MM.1S (cell line): ENCODE measurements at places on chromosomes 2 and 18.

DNA sequence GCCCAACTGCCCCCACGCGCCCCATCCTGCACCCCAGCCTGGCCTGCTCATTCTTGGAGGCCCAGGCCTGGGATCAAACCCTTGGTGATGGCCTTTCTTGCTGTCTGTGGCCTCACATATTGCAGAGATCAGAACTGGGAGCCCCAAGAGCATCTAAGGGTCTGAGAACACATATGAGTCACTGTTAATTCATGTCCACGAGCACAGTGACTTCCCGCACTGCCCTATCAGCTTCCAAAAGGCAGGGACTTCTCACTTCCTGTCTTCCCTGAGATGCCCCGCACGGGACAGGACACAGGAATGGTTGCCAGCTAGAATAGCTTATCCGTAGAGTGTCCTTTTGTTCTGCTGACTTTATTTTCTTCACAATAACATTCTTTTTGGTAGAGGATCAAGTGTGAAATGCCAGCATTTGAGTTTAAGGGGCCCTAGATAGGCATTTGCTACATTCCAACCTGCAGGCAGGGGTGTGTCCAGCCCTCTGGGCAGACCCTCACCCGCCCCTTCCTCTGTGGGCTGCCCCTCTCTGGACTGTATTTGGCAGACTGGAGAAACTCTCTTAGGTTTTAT lies 21.1 kb upstream of the CELF4 start:
- no peak overlapping the region for H3K27ac ChIP-seq
- no peaks in the 10 kb centered on the region for H3K4me1 ChIP-seq
- H3K4me3 ChIP-seq: no peak overlapping the region
- no peak for DNase-seq

GRCh38 chr2:16103614-16104314 lies 163.4 kb downstream of the MYCN start:
- H3K36me3 ChIP-seq: no peaks in the 10 kb centered on the region
- DNase-seq: no peak
- H3K27me3 ChIP-seq: no peaks in the 10 kb centered on the region
- H3K4me3 ChIP-seq: no peak overlapping the region
- no peak overlapping the region for H3K27ac ChIP-seq

GRCh38 chr2:152924722-152925121 lies 206.3 kb downstream of the ARL6IP6 start:
- H3K4me3 ChIP-seq: no peak overlapping the region
- H3K4me1 ChIP-seq: 0 out of 2 replicates have a peak, but pooled peaks cover 5% of the 10 kb centered on the region
- H3K27me3 ChIP-seq: no peaks in the 10 kb centered on the region
- no peaks in the 10 kb centered on the region for H3K36me3 ChIP-seq

GRCh38 chr2:70767699-70768589 lies at the start of gene ADD2:
Gene ADD2, minus strand, starts transcription at chr2:70768200. Its CDS starts 61,792 bp downstream, at chr2:70706408.
- peak; percentile 66 for DNase-seq
- no peak within 1 kb of the TSS; the same call in 1 of the 2 replicates for H3K27ac ChIP-seq
- H3K36me3 ChIP-seq: no peaks in the 10 kb centered on the region
- H3K4me3 ChIP-seq: peak within 1 kb of the TSS; percentile 86

DNA sequence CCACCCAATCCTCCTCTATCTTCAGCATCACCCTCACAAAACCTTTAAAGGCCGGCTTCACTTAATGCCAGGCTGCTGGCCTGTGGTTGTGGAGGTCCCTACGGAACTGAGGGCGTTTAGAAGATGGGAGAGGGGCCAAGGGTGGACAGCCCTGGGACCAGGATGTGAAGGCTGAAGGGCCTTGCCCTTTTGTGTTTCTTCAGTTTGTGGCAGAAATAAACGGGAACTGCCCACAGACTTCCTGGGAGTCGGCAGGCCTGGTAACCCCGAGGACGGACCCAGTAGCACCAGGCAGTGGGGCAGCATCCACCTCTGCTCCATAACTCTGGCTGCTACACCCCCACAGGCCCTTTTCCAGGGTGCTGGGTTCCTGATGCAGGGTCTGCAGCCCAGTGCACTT lies 51.3 kb downstream of the LYPD1 start:
- no peak overlapping the region for H3K4me3 ChIP-seq
- no peaks in the 10 kb centered on the region for H3K27me3 ChIP-seq
- H3K36me3 ChIP-seq: no peaks in the 10 kb centered on the region
- DNase-seq: no peak
- no peak overlapping the region for H3K27ac ChIP-seq

GRCh38 chr2:115194623-115195022 lies 752.2 kb downstream of the DPP10 start:
- H3K27me3 ChIP-seq: no peaks in the 10 kb centered on the region
- H3K36me3 ChIP-seq: no peaks in the 10 kb centered on the region
- H3K4me3 ChIP-seq: no peak overlapping the region
- DNase-seq: no peak

DNA sequence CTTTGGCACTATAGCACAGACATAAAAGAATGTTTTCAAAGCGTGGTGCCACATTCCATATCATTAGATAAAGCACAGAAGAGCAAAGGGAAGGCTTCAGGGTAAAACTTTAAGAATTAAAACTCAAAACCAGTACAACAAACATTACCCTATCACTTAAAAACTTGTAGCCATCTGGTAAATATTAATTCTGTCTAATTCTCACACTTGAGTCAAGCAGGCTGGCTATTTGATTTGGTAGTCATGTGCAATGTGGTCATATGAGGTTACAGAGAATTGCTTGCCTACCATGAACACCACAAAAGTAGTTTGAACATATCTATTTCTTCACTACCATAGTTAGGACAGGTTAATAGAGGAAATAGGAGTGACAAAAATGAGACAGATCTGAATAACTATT lies 244.9 kb downstream of the IRS1 start:
- H3K4me1 ChIP-seq: no peaks in the 10 kb centered on the region
- no peak overlapping the region for H3K4me3 ChIP-seq
- no peaks in the 10 kb centered on the region for H3K36me3 ChIP-seq
- no peaks in the 10 kb centered on the region for H3K27me3 ChIP-seq
- no peak for DNase-seq
- H3K27ac ChIP-seq: no peak overlapping the region

GRCh38 chr2:132496555-132496954 lies 80.0 kb downstream of the GPR39 start:
- no peak overlapping the region for H3K4me3 ChIP-seq
- DNase-seq: no peak
- H3K4me1 ChIP-seq: peaks cover 8% of the 10 kb centered on the region; the same call in 1 of the 2 replicates
- no peaks in the 10 kb centered on the region for H3K27me3 ChIP-seq
- H3K36me3 ChIP-seq: no peaks in the 10 kb centered on the region
- no peak overlapping the region for H3K27ac ChIP-seq

DNA sequence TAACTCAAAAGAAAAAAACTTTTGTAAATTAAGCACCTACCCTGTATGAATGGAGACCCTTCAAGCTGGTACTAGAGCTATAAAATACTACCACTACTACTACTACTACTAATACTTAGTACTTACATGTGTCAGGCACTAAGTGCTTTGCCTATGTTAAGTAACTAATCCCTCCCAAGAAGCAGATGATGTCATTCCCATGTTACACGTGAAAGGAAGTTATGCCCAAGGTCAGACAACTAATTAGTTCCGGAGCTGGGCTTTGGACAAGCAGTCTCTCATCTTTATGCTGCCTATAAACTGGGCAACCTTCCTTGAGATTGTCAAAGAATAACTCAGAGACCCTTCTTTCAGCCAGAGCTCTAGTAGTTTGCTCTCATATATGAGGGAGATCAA lies 13.9 kb upstream of the ATP6V1B1 start:
- no peaks in the 10 kb centered on the region for H3K4me1 ChIP-seq
- no peak overlapping the region for H3K27ac ChIP-seq
- DNase-seq: no peak
- H3K4me3 ChIP-seq: no peak overlapping the region

GRCh38 chr2:133062931-133063665 lies 393.1 kb upstream of the LYPD1 start:
- H3K27me3 ChIP-seq: no peaks in the 10 kb centered on the region
- no peaks in the 10 kb centered on the region for H3K4me1 ChIP-seq
- no peak overlapping the region for H3K27ac ChIP-seq
- no peaks in the 10 kb centered on the region for H3K36me3 ChIP-seq
- no peak for DNase-seq

GRCh38 chr2:237996021-237996593 lies 29.3 kb downstream of the UBE2F start:
- H3K27ac ChIP-seq: no peak overlapping the region
- no peaks in the 10 kb centered on the region for H3K27me3 ChIP-seq
- H3K36me3 ChIP-seq: no peaks in the 10 kb centered on the region
- H3K4me3 ChIP-seq: no peak overlapping the region
- no peak for DNase-seq

- no peaks in the 10 kb centered on the region for H3K4me1 ChIP-seq
- H3K27ac ChIP-seq: no peak overlapping the region
- no peak overlapping the region for H3K4me3 ChIP-seq
- no peak for DNase-seq
These were observed 374.7 kb downstream of the TNS1 start for GRCh38 chr2:217628061-217628460.

GRCh38 chr2:40230707-40231432 lies 221.0 kb downstream of the SLC8A1 start:
- H3K4me1 ChIP-seq: no peaks in the 10 kb centered on the region
- no peak overlapping the region for H3K27ac ChIP-seq
- no peaks in the 10 kb centered on the region for H3K36me3 ChIP-seq
- no peak for DNase-seq
- H3K27me3 ChIP-seq: no peaks in the 10 kb centered on the region

DNA sequence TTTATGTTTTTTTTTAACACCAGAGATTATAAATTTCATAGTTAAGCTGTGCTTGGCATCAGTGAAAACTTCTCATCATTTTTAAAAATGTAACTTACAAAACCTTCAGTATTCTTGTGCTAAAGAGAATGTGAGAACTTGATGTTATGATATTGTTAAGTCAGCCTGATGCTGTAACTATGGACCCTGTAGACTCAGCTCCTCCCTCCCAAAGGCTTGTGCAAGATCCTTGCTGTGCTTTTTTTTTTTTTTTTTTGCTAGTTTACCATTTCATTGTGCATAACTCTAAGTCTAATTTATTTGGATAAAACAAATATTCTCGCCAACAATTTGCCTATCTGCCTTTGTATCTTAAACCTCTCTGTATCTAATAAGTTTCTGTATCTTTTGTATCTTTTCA lies 12.9 kb upstream of the TFPI start:
- H3K27ac ChIP-seq: no peak overlapping the region
- H3K4me1 ChIP-seq: no peaks in the 10 kb centered on the region
- no peak overlapping the region for H3K4me3 ChIP-seq
- no peaks in the 10 kb centered on the region for H3K27me3 ChIP-seq

DNA sequence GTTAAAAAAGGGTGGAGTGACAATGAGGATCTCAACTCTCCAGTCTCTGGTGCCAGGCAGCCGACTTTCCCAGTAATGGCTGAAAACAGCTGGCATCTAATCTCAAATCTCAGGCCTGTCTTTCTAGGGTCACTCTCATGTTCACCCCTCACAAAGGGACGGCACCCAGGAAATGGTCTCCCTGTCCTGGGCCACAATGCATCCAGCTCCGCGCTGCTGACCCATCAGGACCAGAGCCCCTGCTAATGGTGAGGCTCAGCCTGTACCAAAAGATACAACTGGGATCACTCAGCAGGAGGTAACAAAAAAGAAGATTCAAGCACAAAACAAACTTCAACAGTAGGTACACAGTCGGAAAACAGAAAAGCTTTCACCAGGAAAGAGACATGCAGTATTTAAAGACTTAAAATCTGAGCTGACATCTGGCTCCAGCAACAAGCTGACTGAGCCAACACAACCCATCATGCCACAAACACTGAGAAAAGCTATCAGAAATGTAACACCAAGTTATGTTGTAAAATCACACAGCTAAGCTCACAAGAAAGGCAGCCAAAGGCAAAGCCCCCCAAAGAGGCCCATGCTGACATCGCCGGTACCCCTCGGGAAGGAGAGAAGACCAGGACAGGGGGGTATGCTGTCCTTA lies 13.6 kb upstream of the KIDINS220 start:
- no peaks in the 10 kb centered on the region for H3K27me3 ChIP-seq
- no peak overlapping the region for H3K27ac ChIP-seq
- no peaks in the 10 kb centered on the region for H3K36me3 ChIP-seq
- H3K4me1 ChIP-seq: no peaks in the 10 kb centered on the region

DNA sequence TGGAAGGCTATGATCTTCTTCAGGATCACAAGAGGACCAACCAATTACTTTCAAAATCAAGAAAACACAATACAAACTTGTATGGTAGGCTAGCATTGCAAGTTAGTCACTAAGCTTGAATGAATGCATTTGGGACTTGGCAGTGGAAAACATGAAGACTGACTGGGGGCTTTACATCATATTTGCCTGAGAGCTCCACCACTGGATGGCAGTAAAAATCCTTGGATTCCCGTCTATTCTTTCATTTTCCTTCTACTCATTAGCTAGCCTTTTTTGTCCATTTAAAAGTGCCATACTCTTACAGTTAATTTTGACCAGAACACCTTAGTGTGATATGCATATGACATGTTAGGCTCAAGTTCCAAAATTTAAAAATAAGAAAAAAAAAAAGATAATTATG lies 63.5 kb upstream of the RASGRP3 start:
- no peak overlapping the region for H3K4me3 ChIP-seq
- no peaks in the 10 kb centered on the region for H3K4me1 ChIP-seq
- no peaks in the 10 kb centered on the region for H3K36me3 ChIP-seq
- no peak for DNase-seq
- H3K27me3 ChIP-seq: no peaks in the 10 kb centered on the region

DNA sequence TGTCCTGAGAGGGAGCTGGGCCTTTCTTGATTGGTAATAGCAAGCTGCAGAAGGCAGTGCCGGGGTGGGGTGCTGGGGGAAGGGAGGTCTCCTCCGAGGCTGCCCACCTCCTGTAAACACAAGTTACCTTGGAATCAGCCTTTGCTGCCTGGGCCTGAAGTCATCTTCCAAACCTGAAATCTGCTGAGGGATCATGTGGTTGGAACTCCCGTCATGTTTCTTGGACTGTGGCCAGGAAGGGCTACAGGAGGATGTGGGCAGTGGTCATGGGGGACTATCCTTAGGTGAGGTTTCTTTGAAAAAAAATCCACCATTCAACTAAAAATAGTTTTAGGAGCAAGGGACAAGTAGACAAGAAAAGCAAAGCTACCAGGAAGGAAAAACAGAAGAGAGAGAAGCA lies 74.2 kb downstream of the CDK15 start:
- DNase-seq: no peak
- no peaks in the 10 kb centered on the region for H3K36me3 ChIP-seq
- no peaks in the 10 kb centered on the region for H3K27me3 ChIP-seq
- H3K4me3 ChIP-seq: no peak overlapping the region

GRCh38 chr2:38497670-38498037 lies 105.1 kb downstream of the HNRNPLL start:
- no peak for DNase-seq
- H3K36me3 ChIP-seq: no peaks in the 10 kb centered on the region
- no peak overlapping the region for H3K27ac ChIP-seq
- H3K4me1 ChIP-seq: no peaks in the 10 kb centered on the region
- H3K27me3 ChIP-seq: no peaks in the 10 kb centered on the region

DNA sequence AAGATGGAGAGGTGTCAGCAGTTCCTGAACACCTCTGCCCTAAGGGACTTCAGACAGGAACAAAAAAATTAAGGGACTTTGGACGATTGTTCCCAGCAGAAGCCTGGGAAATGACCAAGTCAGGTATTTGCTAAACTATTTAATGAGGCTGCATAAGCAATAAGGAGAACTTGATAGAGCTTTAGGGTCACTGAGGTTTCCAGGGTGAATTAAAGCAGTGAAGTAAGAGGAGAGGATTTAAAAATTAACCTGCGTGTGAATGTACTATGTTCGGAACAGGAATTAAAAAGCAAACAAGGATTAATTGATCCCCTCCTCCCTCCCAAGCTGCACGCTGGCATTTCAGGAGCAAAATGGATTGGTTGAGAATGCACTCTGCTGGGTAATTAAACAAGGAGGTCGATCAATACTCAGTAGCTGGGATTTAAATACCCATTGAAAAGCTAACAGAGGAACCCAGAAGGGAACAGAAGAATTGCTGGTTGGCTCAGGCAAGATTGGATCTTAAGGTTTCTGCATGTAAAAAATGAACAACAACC lies 157.2 kb downstream of the RNF152 start:
- no peaks in the 10 kb centered on the region for H3K27me3 ChIP-seq
- H3K36me3 ChIP-seq: no peaks in the 10 kb centered on the region
- no peaks in the 10 kb centered on the region for H3K4me1 ChIP-seq
